ENCODE measurements at places on chromosomes 2 and 18.

- no peak for DNase-seq
Measured at GRCh38 chr2:148184976-148185375, 164.1 kb downstream of the MBD5 start.

- DNase-seq = no peak
Measured at GRCh38 chr2:27150639-27151230, 1.9 kb downstream of the TCF23 start.

GRCh38 chr2:191465766-191466420 is 212.0 kb upstream of the NABP1 start:
- DNase-seq = no peak

DNA sequence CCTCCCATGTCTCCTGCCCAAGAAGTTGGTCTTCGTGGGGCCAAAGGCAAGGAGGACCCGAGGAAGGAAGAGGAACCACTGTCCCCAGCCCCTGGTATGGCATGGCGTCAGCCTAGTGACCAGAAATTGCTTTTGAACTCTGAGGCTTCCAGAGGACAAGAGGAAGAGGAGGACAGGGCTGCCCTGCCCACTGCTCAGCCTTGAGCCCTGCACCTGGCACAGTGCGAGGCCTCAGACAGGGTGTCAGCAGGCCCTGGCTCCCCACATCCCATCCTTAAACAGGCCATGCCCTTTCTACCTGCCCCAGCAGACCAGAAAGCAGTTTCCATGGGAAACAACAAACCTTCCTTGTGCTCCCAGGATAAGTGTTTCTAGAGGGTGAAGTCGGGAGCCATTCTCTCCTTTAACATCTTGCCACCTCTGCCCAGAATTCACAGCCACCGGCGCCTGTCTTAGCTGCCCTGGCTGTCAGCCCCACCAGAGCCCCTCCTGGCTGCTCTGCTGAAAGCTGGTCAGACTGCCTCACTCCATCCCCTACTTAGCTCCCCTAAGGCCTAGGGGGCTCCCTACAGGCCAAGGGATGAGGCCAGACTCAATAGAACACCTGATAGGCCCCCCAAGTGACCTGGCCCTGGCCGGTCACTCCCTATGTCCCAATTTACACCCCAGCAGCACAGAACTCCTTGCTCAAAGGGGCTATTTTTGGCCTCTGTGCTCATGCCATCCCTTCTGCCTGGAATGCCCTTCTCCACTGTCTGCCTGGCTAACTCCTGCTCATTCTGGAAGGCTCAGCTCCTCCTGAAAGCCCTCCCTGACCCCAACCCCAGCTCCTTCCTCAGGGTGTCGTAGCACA is 20.6 kb downstream of the ATOH8 start:
- no peak for DNase-seq

DNA sequence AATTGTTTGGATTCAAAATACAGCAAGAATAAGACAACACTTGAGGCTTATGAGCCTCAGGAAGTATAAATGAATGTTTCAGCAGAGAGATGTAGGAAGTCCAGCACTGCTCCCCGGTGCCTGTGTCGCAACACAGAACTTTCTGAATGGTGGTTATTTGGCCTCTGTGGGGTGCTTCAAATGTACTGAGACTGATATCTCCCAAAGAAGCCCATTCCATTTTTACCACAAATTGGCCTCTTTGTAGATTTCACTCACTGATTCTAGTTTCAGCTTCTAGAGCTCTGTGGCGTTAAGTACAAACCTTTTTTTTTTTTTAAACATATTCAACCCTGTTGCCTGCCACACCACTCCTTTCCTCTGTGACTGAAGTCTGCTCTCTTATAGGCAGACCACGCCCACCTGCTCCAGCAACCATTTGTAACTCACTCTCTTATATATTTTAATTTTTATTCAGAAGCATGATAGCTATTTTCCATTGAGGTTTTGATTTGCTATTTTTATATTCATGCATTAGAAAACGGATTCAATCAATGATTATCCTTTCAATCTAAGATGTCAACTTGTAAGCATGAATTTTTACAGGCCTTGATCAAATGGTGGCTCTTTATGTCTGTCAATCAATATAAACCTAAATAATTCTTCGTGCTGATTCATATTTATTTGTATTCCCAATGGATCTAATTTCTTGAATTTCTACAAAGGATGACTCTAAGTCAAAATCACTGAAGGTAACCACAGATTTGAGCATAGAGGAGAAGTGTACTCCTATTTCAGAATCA is 277.1 kb upstream of the CCDC68 start:
- no peak for DNase-seq

DNA sequence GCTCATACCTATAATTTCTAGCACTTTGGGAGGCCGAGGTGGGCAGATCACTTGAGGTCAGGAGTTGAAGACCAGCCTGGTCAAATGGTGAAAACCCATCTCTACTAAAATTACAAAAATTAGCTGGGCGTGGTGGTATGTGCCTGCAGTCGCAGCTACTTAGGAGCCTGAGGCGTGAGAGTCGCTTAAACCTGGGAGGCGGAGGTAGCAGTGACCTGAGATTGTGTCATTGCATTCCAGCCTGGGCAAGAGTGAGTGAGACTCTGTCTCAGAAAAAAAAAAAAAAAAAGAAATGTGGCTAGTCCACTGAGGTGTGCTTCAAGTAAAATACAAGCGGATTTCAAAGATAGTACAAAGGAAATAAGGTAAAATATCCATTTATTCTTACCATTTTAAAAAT is 46.2 kb downstream of the RBKS start:
- no peak for DNase-seq

- no peak for DNase-seq
Measured at GRCh38 chr2:43469713-43470112, 126.1 kb downstream of the THADA start.

- no peak for DNase-seq
Measured at GRCh38 chr2:14540015-14540414, 92.5 kb upstream of the LRATD1 start.

DNA sequence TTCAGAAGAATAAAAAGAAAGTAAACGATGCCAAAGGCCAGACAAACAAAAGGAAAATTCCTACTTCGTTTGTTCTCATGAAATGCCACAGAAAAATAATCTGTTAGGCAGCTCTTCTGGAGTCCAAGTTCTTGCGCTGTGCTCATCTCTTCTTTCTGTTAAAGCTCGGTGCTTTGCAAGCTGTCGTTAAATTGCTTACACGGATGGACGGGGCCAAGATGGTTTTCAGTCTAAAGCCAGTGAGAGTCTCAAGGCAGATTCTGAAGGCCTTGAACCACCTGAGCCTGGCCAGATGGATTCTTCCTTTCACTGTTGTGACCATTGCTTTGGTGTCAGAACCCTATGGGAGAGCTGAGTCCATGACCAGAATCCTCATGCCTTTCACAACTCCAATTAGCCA is 97.6 kb upstream of the RMDN2 start:
- DNase-seq = no peak

- no peak for DNase-seq
Measured at GRCh38 chr2:239979243-239980023, 45.7 kb downstream of the NDUFA10 start.

DNA sequence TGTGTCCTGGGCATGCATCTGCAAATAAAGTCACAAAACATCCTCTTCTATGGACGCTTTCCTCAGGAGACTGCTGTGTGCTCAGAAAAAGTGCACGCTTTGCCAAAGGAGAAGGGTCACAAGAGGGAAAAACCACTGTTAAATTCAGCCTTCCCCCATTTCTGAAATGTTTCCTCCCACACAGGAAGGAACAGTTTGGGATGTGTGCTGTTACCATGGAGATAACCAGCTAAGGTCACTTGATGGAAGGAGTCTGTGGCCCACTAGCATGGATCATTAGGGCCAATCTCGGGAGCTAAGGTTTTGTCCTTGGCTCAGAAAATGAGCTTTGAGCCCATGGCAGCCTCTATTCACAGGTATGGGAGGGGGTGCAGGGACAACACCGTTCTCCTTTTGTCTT is 5.6 kb downstream of the KCNE4 start:
- no peak for DNase-seq

DNA sequence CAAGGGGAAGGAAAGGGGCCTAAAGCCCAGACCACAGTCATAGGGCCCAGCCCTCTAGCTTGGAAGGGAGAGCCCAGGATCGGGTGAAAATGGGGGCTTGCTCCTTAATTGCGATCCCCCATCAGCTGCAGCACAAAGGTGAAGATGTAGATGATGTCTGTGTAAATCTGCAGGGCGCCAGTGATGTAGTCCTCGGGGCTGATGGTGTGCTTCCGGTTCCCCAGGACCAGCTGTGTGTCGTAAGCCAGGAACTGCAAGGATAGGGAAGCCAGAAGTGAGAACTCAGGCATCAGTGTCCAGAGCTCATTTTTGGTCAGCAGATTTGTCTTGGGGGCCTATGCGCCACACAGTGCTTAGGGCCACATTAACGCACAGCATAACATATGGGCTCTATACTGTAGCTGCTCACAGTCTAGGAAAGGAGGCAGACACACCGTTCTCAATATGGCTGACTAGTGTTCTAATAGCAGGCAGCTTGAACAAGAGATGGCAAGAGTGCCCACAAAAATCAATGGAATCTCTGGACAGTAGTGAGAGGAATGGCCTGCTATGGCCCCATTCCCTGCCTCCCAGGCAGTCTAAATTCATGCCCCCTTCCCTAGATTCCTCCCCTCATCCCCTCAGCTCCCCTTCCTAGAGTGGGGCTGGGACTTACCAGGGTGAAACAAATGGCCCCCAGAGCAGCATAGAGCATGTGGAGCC is 5.2 kb downstream of the PNKD start:
- no peak for DNase-seq

DNA sequence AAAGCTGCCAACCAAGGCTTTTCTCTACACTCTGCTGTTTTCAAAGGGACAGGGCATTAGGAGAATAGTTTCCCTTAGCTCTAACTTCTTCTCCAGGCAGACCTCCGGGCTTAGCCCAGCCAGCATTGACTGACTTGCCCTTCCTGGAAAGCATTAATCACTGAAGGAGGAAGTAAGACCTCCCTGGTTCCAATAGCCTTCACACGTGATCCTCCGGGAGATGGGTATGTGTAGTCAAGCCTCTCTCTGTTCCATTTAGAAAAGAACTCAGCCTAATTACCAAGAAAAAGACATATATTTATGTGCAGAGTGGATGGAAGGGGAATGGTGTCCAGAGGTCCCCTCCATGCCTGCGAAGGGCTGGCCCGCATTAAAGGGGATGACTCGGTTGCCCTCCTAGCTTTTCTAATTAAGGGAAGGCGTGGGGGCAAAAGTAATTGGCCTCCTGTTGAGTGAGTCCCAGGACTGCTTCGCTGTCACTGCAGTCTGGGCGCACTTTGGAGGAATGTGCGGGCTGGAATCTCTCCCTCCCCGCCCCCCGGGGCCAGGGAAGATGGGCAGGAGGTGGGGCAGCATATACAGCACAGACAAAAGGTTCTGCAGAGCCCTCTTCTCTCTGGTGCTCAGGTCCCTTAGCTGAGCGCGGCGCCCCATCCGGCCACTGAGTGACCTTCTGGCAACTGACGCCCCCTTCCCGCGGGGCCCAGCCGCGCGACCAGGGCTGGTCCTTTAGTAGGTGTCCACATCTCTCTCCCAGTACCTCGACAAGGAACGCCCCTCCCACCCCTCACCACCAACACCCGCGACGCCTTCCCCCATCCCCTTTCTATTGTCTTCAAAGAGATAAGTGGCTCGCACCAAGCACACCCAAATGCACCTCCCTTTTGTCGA is 686.0 kb downstream of the NRXN1 start:
- DNase-seq = no peak

DNA sequence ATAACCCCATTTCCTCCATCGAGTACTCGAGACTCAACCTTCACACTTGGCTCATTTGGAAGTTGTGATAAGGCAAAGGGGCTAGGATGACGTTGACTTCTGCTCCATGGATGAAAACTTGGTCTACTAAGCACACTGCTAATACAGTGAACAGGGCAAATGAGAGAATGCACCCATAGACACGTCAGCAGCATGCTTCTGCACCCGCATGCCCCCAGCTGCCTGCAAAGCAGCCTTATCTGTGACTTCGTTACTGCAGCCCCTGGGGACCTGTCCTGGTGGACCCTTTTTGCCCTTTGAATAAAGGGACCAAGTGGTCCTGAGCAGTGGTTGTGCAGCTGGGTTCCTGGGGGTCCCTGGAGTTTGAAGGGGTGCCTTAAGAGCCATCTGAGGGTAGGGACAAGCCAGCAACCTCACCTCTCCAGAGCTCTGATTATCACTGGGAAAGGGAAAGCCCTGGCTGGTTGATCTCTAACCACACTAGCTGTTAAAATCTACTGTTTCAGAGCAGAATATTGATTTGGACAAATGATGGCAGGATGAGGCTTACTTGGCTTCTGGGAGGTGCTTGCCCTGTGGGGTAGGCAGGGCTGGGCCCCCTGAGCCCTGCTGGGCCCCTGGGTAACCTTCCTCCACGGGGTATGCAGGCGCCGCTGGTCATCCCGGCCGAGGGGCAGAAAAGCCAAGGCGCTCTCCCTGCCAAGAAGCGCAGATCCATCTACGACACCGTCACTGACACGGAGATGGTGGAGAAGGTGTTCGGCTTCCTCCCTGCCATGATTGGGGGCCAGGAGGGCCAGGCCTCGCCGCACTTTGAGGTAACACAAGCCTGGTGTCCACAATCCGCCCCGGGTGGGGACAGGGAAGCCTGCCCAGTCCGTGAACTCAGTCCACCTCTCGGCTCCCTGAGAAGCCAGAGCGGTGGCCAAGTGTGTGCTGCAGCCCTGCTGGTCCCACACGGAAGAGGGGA is 37.6 kb upstream of the GPR17 start:
- no peak for DNase-seq

- no peak for DNase-seq
Measured at GRCh38 chr18:57589161-57589560, 2.7 kb upstream of the FECH start.

DNA sequence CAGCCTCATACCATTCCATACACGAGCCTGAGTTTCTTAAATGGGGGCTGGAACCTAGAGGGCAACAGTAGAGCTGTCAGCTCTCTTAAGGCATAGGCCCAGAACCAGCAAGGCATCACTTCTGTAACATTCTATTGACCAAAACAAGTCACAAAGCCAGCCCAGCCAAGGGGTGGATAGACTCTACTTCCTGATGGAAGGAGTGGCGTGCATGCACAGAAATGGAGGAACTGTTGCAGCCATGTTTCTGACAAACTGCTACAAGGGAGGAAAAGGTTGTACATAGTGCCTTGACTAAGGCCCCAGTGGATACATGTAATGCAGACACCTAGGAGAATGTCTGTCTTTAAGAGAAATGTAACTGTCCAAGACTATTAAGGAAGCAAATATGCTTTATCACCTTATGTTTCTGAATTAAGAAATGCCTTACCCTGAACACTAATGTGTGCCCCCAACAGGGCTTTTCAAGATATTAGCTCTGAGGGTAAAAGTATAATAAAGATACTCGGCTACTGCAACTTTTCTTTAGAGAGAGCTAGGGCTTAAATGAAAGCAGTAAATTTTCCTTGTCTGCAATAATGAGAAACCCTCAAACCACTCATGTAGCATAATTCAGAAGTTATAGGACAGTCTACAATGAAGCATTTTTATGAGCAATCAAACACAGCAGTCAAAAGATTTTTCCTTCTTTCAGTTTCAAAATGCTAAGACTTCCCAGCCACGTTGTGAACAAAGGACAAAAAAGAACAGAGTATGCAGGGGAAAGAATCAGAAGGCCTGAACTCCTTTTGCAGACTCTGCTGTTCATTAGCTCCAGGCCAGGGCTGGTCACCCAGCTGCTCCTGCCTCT is 35.1 kb upstream of the CDC42EP3 start:
- no peak for DNase-seq

GRCh38 chr2:127076290-127076689 is 30.7 kb downstream of the BIN1 start:
- no peak for DNase-seq
